ENCODE measurements at places on chromosomes 7 and 10.

- no peak for DNase-seq
Observed at GRCh38 chr7:680411-681127, 45.9 kb upstream of the DNAAF5 start.

- DNase-seq = no peak
Observed at GRCh38 chr10:110857265-110858171, 14.2 kb upstream of the PDCD4 start.

- DNase-seq = peak; percentile 32
Observed at GRCh38 chr7:41943094-41943577, 240.2 kb upstream of the INHBA start.

GRCh38 chr7:137146552-137147337, 196.8 kb downstream of the PTN start:
- no peak for DNase-seq

GRCh38 chr7:92973974-92974373, 137.6 kb upstream of the CDK6 start:
- no peak for DNase-seq

DNA sequence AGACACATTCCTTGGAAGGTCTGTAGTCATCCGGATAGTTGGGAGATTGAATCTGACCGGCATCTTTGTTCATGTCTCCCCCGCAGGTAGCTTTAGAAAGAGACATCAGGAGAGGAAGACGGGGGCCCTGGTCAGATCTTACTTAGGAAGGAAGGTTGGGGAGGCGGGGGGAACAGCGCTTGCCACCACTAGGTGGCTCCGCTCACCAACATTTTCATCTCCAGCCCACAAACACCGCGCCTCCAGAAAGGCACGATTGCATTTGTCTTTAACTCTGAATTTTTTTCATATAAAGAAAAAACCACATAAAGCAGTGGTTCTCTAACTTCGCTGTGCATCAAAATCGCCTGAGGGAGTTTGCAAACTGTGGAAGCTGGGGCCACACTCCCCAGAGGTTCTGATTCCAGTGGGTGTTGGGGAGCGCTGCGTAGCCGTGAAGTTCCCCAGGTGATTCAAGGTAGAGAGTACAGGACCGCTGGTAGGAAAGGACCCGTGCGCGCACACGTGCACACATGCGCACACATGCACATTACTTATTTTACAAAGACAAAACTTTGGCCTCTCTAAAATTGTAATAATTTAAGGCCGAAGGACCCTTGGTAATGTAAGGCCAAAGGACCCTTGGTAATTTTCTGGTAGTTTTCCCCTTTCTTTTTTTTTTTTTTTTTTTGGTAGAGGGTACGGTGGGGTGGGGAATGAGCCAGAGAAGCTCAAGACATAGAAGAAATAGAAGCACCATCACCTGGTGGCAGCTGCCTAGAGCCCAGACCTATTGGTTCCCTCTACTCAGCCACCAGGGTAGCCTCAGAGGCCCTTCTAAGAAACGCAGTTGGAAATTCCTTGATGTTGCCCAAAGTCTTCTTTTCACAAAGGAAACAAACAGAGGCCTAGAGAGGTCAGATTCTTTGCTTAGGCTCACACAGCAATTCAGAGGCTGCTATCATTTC, 37.4 kb upstream of the OPALIN start:
- DNase-seq = no peak

Measured in kidney epithelial cell (primary cell).